ENCODE measurements at places on chromosomes 5 and 9. TPM values are rescaled to one million over a fixed set of nuclear protein-coding genes. Genes with fewer than 3 reads are reported as not detected.

DNA sequence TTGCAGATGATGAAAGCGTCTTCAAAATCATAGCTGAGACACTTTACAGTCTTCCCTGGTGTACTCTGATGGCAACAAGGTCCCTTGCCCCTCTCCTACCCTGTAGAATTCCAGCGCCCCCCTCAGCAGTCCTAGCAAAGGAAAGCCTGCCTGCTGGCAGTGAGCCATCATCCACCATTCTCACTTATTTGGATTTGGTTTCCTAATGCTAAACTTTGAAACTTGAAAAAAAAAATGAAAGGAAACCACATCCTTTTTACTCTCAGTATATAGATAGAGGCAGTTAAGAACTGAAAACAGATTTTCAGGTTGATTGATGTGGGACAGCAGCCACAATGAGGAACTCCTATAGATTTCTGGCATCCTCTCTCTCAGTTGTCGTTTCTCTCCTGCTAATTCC, at the start of gene GZMA:
GZMA (plus strand) TSS at position 299 of the 400 bp plus-strand sequence; CDS start at position 336, 37 bp downstream.
- H3K36me3 ChIP-seq = peaks cover 19% of the 10 kb centered on the region
- H3K4me3 ChIP-seq = peak within 1 kb of the TSS; percentile 59
- H3K4me1 ChIP-seq = peaks cover 65% of the 10 kb centered on the region
- peaks cover 2% of the 10 kb centered on the region for H3K27me3 ChIP-seq

DNA sequence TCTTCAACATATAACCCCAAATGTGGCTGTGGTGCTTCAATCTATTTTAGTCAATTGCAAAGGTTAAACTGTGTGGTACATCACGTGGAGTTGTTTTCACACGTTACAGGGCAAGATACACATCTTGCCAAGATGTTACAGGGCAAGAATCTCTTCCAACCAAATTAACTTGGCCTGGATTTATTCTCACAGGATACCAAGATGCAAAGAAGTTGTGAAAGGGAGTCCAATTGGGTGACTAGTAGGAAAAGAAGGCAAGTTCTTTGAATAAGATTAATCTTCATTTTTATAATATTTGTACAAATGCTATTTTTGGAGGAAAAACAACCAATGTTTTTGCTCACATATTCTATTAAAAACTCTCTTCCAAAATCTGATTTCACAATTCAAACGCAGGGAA, 4.8 kb upstream of the IFNA8 start:
- H3K27me3 ChIP-seq = peaks cover 35% of the 10 kb centered on the region
- no peaks in the 10 kb centered on the region for H3K36me3 ChIP-seq
- no peak overlapping the region for H3K27ac ChIP-seq
- no peak overlapping the region for H3K4me3 ChIP-seq

DNA sequence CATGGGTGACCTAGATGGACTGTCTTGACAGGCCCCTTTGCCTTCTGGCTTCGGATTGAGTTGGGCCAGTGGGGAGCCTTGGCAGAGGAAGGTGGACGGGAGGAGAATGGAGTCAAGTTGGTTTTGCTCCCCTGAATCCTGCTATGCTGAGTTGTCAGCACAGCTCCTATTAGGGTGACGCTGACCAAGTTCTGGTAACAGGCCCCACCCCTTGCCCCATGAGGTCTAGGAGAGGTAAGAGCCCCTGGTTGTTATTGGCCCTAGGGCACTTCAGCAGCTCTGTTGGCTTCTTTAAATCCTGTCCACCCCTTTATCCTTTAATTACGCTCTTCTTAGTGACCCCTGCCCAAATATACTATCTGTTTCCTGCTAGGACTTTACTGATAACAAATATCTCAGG, 39.4 kb upstream of the KIF2A start:
- H3K27me3 ChIP-seq = no peaks in the 10 kb centered on the region
- DNase-seq = no peak
- H3K4me3 ChIP-seq = no peak overlapping the region
- H3K36me3 ChIP-seq = no peaks in the 10 kb centered on the region
- H3K27ac ChIP-seq = no peak overlapping the region

The RARS1 gene
- 101 TPM for total RNA-seq

- H3K36me3 ChIP-seq = no peaks in the 10 kb centered on the region
- no peak overlapping the region for H3K27ac ChIP-seq
- H3K4me3 ChIP-seq = no peak overlapping the region
- no peak for DNase-seq
These were observed 143.7 kb upstream of the IRX1 start for GRCh38 chr5:3451961-3452360.

- H3K27ac ChIP-seq = no peak overlapping the region
- H3K4me3 ChIP-seq = no peak overlapping the region
- H3K36me3 ChIP-seq = no peaks in the 10 kb centered on the region
- no peak for DNase-seq
These were observed 476.1 kb upstream of the PTPRD start for GRCh38 chr9:11088821-11089374.

DNA sequence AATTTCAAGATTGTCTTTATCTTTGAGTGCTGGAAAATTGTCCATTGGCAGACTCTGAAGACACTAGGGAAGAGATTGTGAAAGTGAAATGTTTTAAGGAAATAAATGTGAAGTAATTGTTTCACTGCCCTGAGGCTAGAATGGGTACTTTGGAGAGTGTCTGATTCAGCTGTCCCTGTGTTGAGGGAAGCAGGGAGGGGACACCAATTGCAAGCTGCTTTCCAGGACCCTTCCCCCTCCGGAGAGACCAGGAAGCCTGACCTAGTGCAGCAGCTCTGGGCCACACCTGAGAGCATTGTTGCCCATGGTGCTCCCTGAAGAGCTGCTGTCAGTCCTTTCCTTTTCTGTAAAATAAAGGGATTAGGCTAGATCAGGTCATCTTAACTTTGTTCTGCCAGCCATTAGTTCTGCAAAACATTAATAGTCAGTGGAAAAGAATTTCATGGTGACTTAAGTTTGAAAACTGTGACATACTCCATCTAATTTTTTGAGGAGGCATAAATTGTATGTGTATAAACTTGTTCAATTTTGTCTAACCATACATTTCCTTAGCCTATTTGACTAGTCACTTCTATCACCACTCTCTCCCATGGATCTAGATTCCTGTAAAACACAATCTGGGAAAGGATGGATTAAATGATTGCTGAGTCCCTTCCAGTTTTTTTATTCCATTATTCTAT, 18.8 kb downstream of the MAP1B start:
- H3K36me3 ChIP-seq = no peaks in the 10 kb centered on the region
- H3K27me3 ChIP-seq = peaks cover 48% of the 10 kb centered on the region
- no peak for DNase-seq
- H3K4me3 ChIP-seq = no peak overlapping the region
- no peak overlapping the region for H3K27ac ChIP-seq

The BTNL3 gene
- total RNA-seq = not detected

DNA sequence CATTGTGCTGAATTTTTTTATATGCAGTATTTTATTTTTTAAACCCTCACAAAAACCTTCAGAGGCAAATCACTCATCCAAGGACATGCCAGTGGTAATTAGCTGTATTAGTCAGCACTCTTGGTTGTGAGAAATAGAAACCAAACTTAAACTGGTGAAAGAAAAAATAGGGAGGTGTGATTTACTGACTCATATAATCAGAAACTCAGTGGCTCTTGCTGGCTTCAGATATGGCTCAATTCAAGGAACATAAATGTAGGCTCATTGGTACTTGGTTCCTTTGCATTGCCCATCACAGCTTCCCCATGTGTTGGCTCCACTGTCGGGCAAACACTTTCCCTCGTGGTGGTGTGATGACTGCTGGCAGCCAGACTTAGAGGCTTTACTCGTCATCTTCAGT, 497.2 kb downstream of the MAT2B start:
- no peaks in the 10 kb centered on the region for H3K36me3 ChIP-seq
- DNase-seq = no peak

- H3K4me3 ChIP-seq = no peak overlapping the region
- no peak overlapping the region for H3K27ac ChIP-seq
- DNase-seq = no peak
- H3K4me1 ChIP-seq = no peaks in the 10 kb centered on the region
- no peaks in the 10 kb centered on the region for H3K36me3 ChIP-seq
These were observed 152.5 kb downstream of the RNF180 start for GRCh38 chr5:64318175-64318574.

The VLDLR gene
- 8.8 TPM for total RNA-seq

DNA sequence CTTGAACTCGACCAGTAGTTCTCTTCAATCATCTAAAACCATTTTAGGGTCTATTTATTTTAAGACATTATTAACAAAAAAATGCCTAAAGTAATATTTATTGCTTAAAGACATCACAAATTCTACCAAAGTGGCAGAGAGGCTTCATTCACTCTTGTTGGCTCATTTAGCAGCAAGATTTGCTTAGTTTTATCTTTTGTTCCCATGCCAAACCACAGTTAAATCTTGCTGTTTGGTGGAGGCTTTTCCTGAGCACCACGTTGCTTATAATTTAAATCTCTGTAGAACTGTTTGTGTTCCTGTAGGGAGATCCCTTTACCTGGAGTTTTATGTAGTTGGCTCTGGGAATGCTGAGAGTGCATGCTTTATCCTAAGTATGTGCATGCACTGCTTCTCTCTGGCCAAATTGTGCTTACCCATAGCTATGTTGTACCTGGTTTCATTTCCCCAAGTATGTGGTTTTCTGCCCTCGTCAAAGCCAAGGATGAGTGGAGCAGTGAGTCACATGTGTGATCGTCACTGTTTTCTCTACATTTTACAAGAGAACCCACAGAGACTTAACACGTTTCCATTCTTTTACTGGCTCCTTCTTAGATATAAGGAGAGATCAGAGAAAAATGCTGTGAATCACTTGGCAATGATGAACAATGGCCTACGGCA, 42.1 kb upstream of the MAST4 start:
- H3K27me3 ChIP-seq = peaks cover 8% of the 10 kb centered on the region
- peak; percentile 62 for DNase-seq
- H3K36me3 ChIP-seq = no peaks in the 10 kb centered on the region
- peaks cover 19% of the 10 kb centered on the region for H3K4me1 ChIP-seq

GRCh38 chr9:79390781-79391770, 180.7 kb upstream of the TLE4 start:
- no peaks in the 10 kb centered on the region for H3K36me3 ChIP-seq
- no peak for DNase-seq
- H3K4me1 ChIP-seq = no peaks in the 10 kb centered on the region
- H3K4me3 ChIP-seq = no peak overlapping the region
- H3K27me3 ChIP-seq = peaks cover 5% of the 10 kb centered on the region

- peak overlapping the region; percentile 61 for H3K4me3 ChIP-seq
- H3K36me3 ChIP-seq = peaks cover 28% of the 10 kb centered on the region
- peak; percentile 15 for DNase-seq
- peak overlapping the region; percentile 94 for H3K27ac ChIP-seq
- peaks cover 9% of the 10 kb centered on the region for H3K27me3 ChIP-seq
These were observed 57.6 kb downstream of the AHRR start for GRCh38 chr5:378976-379742.

The PCDHGB6 gene
- not detected for total RNA-seq

The FOXD1 gene
- 0.38 TPM for total RNA-seq

The OGN gene
- total RNA-seq = not detected

The G3BP1 gene
- 237 TPM for total RNA-seq

The CORO2A gene
- 9.8 TPM for total RNA-seq

GRCh38 chr5:63726496-63726895, 235.7 kb downstream of the HTR1A start:
- H3K4me3 ChIP-seq = no peak overlapping the region
- no peaks in the 10 kb centered on the region for H3K4me1 ChIP-seq
- no peak overlapping the region for H3K27ac ChIP-seq

Measured in activated CD4-positive, alpha-beta memory T cell treated with anti-CD3 and anti-CD28 coated beads for 36 hours (primary cell).